ENCODE measurements at places on chromosomes 12 and 14. TPM values are rescaled to one million over a fixed set of nuclear protein-coding genes. Genes with fewer than 3 reads are reported as not detected.

- H3K4me1 ChIP-seq = peaks cover 2% of the 10 kb centered on the region
- no peak overlapping the region for H3K4me3 ChIP-seq
- no peaks in the 10 kb centered on the region for H3K27me3 ChIP-seq
- no peak for DNase-seq
- no peak overlapping the region for H3K27ac ChIP-seq
- H3K36me3 ChIP-seq = no peaks in the 10 kb centered on the region
These were observed 333.5 kb upstream of the DCN start for GRCh38 chr12:91515944-91516694.

DNA sequence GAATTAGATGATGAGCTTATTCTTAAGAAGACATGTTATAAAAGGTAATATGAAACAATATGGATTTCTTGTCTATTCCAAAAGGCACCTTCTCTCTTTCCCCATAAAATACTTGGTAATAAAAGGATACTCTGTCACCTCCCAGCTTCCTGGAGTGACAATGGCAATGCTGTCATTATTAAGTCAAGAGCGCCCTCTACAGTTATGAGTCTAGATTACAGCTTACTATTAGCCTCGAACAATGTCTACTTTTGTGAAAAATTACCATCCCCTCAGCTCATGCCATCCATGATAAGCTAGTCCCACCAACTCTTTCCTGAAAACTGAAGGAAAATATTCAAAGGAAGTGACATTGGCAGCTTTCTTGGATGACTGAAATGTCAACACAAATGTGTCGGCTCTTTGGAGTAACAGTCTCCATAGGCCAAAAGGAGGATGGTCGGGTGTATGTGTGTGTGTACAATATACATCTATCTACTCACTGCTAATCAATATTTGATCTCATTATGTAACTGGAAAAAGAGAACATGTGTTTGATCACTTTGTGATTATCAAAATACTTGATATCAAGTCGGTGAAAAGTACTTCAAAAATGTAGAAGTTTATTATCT is 48.7 kb upstream of the CDKN3 start:
- H3K27ac ChIP-seq = no peak overlapping the region
- DNase-seq = no peak
- H3K27me3 ChIP-seq = peaks cover 18% of the 10 kb centered on the region
- peaks cover 2% of the 10 kb centered on the region for H3K4me1 ChIP-seq
- no peaks in the 10 kb centered on the region for H3K36me3 ChIP-seq
- H3K4me3 ChIP-seq = no peak overlapping the region

DNA sequence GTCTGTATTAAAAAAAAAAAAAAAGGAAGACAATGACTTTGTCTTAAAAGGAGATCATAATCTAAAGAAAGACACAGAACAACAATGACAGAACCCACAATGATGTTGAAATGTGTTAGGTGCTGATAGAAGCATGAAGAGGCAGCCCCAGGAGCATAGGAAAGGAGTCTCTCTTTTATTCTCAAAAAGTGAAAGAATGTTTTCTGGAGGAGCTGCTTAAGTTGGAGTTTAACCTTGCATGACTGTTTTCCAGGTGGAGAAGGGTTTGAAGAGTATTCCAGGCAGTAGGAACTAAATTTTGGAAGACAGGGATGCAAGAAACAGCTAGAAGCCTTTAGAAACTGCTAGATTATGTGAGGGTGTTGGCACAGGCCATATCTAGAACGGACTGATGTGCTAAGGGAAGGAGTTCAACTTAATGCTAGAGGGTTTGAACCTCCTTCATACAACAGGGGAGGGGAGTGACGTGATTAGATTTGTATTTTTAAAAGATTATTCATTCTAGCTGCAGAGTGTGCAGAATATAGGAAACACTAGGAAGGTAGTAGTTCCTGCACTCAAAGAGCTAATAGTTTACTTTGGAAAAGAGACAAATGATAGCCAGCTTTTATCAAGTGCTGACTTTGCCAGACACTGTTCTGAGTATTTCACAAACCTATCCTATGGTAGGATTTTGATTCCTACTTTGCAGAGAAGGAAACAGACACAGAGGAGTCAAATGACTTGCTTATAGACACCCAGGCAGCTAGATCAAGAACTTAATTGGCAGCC is 4.6 kb upstream of the RPL6 start:
- H3K27me3 ChIP-seq = no peaks in the 10 kb centered on the region
- H3K4me1 ChIP-seq = peaks cover 14% of the 10 kb centered on the region
- no peak overlapping the region for H3K27ac ChIP-seq
- DNase-seq = no peak

GRCh38 chr12:570435-570920 is 92.8 kb downstream of the NINJ2 start:
- peaks cover 58% of the 10 kb centered on the region for H3K4me1 ChIP-seq
- H3K27me3 ChIP-seq = no peaks in the 10 kb centered on the region
- no peak for DNase-seq
- H3K36me3 ChIP-seq = peaks cover 3% of the 10 kb centered on the region
- no peak overlapping the region for H3K27ac ChIP-seq

- H3K27me3 ChIP-seq = peaks cover 40% of the 10 kb centered on the region
- peaks cover 8% of the 10 kb centered on the region for H3K4me1 ChIP-seq
- no peak overlapping the region for H3K4me3 ChIP-seq
- H3K36me3 ChIP-seq = no peaks in the 10 kb centered on the region
- no peak for DNase-seq
- H3K27ac ChIP-seq = no peak overlapping the region
These were observed 45.3 kb downstream of the SPRING1 start for GRCh38 chr12:116692605-116693004.

DNA sequence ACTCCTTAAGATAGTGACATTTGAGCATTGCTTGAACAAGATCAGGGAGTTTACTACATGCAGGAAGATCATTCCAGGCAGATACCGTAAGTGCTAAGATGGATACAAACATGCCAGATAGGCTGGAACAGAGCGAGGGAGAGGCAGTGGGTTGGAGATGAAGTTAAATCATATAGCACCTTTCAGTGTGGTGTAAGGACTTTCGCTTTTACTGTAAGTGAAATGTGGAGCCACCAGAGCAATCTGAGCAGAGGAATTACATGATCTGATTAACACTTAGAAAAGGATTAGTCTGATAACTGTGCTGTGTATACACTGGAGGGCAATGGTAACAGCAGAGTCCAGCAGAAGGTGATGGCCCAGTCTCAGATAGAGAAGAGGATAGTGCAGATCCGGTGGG is 163.0 kb upstream of the SSTR1 start:
- no peaks in the 10 kb centered on the region for H3K27me3 ChIP-seq
- H3K36me3 ChIP-seq = peaks cover 7% of the 10 kb centered on the region
- H3K4me3 ChIP-seq = no peak overlapping the region
- peak; percentile 18 for DNase-seq
- peaks cover 6% of the 10 kb centered on the region for H3K4me1 ChIP-seq

GRCh38 chr14:85263916-85264675 is 265.8 kb upstream of the FLRT2 start:
- no peak overlapping the region for H3K27ac ChIP-seq
- DNase-seq = no peak
- H3K4me1 ChIP-seq = no peaks in the 10 kb centered on the region
- H3K36me3 ChIP-seq = no peaks in the 10 kb centered on the region

- H3K4me1 ChIP-seq = peaks cover 42% of the 10 kb centered on the region
- peak within 1 kb of the TSS; percentile 91 for H3K4me3 ChIP-seq
- DNase-seq = peak; percentile 94
- peaks cover 7% of the 10 kb centered on the region for H3K36me3 ChIP-seq
- H3K27ac ChIP-seq = peak within 1 kb of the TSS; percentile 87
These were observed at the start of gene EP400 for GRCh38 chr12:131949431-131950181. Gene EP400 (plus strand): TSS chr12:131949942. CDS start chr12:131960620, 10,678 bp downstream.

DNA sequence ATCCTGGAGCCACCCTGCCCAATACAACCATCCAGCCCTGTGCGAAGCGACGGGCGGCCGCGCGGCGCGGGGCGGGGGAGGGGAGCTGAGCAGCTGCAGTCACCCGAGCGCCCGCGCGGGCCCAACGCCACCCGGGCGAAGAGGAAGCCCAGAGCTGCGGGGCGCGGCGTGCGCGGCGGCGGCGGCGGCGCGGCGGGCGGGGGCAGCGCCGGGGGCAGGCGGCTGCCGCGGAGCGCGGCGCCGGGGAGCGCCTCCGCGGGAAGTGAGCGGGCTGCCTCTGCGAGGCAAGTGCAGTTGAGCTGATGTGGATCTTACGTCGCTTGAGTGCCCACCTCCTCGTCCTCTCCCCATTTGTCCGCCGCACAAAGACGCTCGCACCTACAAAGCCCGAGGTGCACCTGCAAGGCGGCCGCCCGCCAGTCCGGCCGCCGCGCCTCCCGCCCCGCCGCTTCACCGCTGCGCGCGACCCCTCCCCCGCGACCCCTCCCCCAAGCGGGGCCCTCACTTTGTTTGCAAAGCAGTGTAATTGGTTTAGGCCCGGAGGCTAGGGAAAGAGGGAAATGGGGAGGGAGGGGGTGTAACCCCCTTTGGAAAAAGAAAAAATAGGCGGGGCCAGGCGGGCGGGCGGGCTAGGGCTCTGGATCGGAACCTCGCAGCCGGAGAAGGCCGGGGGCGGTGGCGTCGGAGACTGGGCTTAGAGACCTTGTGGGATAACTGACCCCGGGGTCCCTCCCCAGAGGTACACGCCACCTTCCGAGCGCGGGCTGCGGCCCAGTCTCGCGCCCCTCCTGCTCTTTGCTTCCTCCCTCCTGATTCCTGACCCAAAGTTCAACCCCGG is at the start of the genes FOXA1 and TTC6:
Gene FOXA1 (minus strand): TSS at position 279 of the 838 bp plus-strand sequence. CDS start 277 bp downstream, at position 2.
Gene TTC6 (plus strand): TSS at position 659 of the 838 bp plus-strand sequence. CDS start 26,436 bp downstream, outside the sequence.
- no peak for DNase-seq
- H3K36me3 ChIP-seq = peaks cover 18% of the 10 kb centered on the region
- H3K27ac ChIP-seq = peak within 1 kb of the TSS; percentile 47
- H3K4me3 ChIP-seq = peak within 1 kb of the TSS; percentile 56
- H3K4me1 ChIP-seq = peaks cover 39% of the 10 kb centered on the region

DNA sequence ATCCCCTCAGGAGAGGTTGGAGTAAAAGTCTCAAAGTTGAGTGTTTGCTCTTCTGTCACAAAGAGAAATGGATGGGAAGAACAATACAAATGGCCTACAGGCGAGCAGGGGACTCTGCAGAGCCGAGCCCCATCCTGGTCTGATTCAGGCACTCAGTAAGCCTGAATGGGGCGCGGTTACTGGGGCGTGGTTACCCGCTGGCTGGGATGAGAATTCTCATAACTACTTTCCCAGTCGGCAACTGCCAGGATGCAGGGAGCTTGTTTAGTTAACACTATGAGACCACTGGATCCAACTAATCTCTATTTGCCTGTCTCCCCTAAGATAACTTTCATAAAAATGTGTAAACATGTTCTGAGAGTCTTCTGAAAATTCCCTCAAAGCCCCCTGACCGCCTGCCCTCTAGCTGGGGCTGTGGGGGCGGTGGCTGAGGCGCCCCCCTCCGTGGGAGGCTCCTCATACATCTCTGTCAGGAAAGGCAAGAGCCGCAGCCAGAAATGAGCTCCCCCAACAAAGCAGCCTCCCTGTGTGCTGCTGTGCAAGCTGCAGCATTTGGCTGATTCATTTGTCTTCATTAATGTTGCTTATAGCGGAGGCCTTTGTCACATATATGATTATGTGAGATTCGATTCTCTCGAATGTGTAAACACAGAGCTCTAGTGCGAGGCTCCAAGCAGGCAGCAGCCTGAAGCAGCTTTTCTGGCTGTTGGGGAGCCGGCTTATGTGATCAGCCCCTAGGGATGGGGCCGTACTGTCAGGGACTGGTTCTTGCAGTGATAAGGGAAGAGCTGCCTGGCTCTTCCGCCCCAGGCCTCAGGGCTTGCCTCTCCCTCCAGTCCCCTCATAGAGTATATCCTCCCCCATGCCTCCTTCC is 126.1 kb upstream of the ARHGAP5 start:
- H3K27ac ChIP-seq = no peak overlapping the region
- H3K4me3 ChIP-seq = no peak overlapping the region
- no peak for DNase-seq
- no peaks in the 10 kb centered on the region for H3K27me3 ChIP-seq

DNA sequence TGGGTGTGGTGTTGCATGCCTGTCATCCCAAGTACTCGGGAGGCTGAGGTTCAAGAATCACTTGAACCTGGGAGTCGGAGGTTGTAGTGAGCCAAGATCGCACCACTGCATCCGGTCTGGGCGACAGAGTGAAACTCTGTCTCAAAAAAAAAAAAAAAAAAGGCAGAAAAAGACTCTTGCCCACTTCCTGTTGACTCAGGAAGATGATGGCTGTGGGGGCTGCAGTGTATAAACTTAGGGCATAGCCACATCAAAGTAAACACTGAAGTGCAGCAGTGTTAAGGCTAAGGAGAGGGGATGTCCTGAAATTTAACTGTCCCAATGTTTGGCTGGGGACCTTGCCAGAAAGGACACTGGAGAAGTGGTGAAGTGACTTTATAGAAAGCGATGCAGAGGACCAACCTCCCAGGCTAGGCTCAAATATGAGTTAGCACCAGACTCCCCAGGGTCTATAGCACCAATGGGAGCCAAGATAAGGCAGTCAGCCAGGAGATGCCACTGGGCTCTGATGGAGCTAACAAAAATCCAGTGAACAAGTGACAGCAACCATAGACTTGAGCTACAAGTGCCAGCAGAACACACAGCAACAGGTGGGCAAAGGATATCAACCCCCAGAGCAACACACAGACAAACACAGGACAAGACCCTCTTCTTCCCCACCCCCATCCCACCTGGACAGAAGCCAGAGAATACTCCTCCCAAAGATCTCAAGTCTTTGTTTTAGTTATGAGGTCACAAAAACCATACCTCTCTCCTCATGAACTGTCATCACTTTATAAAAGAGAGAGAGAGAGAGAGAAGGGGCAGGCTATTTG is 28.0 kb downstream of the NELL2 start:
- H3K27me3 ChIP-seq = no peaks in the 10 kb centered on the region
- peaks cover 72% of the 10 kb centered on the region for H3K4me1 ChIP-seq
- H3K4me3 ChIP-seq = peak overlapping the region; percentile 55
- H3K27ac ChIP-seq = peak overlapping the region; percentile 94
- H3K36me3 ChIP-seq = peaks cover 3% of the 10 kb centered on the region

DNA sequence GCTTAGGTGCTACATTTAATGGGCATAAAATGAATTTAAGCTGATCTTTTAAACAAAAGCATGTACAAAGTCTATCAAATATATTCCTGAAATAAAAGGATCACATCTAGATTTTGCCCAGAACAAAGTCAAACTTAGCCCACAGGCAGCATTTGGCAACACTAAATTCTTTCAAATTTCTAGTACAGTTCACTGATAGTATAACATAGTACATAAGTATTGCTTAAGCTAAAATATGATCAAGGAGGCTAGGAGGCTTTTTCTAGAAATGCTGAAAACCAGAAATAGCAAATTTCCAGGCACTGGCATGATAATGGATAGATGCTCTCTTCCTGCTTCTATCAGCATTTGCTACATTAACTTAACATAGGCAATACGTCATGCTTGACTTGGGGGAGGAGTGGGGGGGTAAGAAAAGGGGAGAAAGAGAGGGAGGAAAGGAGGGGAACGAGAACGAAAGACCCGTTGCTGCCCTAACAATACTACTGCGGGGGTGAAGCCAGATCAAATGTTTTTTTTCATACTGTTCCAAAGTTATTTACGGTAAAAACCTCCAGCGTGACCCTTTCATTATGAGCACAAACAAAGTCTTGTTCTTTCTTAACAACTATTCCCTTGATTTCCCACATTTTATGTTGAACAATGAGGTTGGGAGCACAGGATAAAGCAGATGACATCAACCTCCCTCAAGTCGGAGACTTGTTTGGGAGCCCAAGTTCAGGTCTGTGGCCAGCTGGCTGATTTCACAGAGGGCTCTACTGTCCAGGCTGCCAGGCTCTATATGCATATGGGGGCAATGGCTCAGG is 10.6 kb downstream of the TMED10 start:
- no peak for DNase-seq
- no peaks in the 10 kb centered on the region for H3K36me3 ChIP-seq
- H3K27me3 ChIP-seq = no peaks in the 10 kb centered on the region
- H3K4me1 ChIP-seq = peaks cover 61% of the 10 kb centered on the region
- H3K4me3 ChIP-seq = no peak overlapping the region
- H3K27ac ChIP-seq = no peak overlapping the region

SLC7A8 gene
- 0.79 TPM for total RNA-seq

TAS2R43 gene
- 0.26 TPM for total RNA-seq

RTN1 gene
- total RNA-seq = not detected
